ENCODE measurements at places on chromosomes 1 and 21.
A peak's percentile ranks its signal among the peaks of the same experiment; 100 is the strongest.

DNA sequence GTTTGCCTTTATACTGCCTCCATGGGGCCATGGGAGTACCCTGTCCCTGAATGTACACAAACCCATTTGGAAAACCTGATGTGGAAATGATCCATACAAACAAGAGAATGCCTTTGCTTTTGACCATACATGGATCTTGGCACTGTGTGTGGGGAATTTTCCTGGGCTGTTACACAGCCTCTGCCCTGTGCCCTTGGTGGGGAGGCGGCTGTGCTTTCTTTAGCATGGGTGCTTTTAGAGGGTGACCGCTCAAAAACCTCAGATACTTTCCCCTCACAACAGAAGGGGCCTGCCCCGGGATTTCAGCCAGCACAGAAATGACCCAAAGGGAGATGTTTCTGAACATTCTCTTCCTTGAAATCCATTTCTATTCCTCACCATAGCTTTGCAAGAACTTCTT lies 194.8 kb downstream of the LMO4 start:
- H3K27me3 ChIP-seq: no peaks in the 10 kb centered on the region
- no peaks in the 10 kb centered on the region for H3K36me3 ChIP-seq
- no peak overlapping the region for H3K27ac ChIP-seq
- no peak overlapping the region for H3K4me3 ChIP-seq
- DNase-seq: no peak

- DNase-seq: no peak
- no peaks in the 10 kb centered on the region for H3K4me1 ChIP-seq
- no peaks in the 10 kb centered on the region for H3K27me3 ChIP-seq
- H3K4me3 ChIP-seq: peak overlapping the region; percentile 85
Measured at GRCh38 chr1:3858231-3858981, 1.1 kb downstream of the DFFB start.

DNA sequence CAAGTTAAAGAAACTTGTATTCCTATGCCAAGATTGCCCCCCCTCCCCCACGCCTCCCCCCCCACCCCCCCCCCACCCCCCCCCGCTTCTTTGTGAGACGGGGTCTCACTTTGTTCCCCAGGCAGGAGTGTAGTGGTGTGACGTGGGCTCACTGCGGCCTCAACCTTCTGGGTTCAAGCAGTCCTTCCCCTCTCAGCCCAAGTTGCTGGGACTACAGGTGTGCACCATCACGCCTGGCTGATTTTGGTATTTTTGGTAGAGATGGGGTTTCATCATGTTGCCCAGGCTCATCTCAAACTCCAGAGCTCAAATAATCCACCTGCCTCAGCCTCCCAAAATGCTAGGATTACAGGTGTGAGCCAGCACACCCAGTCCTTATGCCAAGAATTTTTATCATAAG lies 136.6 kb downstream of the POU2F1 start:
- H3K4me3 ChIP-seq: no peak overlapping the region
- H3K27ac ChIP-seq: no peak overlapping the region
- H3K36me3 ChIP-seq: no peaks in the 10 kb centered on the region

DNA sequence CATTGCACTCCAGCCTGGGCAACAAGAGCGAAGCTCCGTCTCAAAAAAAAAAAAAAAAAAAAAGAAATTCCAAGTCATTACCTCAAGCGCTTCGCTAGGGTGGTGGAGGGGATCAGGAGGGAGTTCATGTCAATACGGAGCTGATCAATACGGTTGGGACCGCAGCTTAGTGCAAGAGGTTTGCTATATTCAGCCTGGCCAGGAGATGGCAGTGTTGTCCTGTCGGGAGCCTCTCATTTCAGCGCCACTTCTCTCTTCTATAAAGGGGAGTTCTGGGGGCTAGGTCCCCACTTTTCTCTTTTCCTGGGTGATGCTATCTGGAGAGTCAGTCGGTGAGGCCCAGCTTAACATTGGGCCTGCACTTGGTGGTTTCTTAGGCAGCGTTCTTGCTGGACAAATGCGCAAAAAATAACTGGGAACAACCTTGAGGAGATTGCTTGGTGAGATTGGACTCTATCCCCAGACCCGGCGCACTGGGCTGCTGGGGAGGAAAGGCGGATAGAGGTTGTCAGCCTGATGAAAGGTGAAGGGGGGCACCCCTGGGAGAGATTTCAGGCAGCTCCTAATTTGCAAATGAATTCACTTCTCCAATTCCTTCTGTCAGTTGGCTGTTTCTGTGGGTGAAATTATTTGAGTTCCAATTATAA lies 40.4 kb downstream of the KIAA0040 start:
- no peaks in the 10 kb centered on the region for H3K4me1 ChIP-seq
- no peaks in the 10 kb centered on the region for H3K36me3 ChIP-seq
- no peak overlapping the region for H3K27ac ChIP-seq
- no peak for DNase-seq

- H3K4me3 ChIP-seq: no peak overlapping the region
- no peaks in the 10 kb centered on the region for H3K36me3 ChIP-seq
- H3K4me1 ChIP-seq: no peaks in the 10 kb centered on the region
Measured at GRCh38 chr1:104353580-104353979, 603.9 kb downstream of the AMY1C start.

- H3K36me3 ChIP-seq: peaks cover 19% of the 10 kb centered on the region
- H3K4me1 ChIP-seq: peaks cover 10% of the 10 kb centered on the region
- H3K27me3 ChIP-seq: no peaks in the 10 kb centered on the region
- H3K27ac ChIP-seq: no peak overlapping the region
Measured at GRCh38 chr1:29281571-29281970, 45.2 kb downstream of the PTPRU start.

- H3K27ac ChIP-seq: no peak overlapping the region
- H3K27me3 ChIP-seq: no peaks in the 10 kb centered on the region
- DNase-seq: no peak
Measured at GRCh38 chr1:69121723-69122122, 446.0 kb upstream of the LRRC7 start.

DNA sequence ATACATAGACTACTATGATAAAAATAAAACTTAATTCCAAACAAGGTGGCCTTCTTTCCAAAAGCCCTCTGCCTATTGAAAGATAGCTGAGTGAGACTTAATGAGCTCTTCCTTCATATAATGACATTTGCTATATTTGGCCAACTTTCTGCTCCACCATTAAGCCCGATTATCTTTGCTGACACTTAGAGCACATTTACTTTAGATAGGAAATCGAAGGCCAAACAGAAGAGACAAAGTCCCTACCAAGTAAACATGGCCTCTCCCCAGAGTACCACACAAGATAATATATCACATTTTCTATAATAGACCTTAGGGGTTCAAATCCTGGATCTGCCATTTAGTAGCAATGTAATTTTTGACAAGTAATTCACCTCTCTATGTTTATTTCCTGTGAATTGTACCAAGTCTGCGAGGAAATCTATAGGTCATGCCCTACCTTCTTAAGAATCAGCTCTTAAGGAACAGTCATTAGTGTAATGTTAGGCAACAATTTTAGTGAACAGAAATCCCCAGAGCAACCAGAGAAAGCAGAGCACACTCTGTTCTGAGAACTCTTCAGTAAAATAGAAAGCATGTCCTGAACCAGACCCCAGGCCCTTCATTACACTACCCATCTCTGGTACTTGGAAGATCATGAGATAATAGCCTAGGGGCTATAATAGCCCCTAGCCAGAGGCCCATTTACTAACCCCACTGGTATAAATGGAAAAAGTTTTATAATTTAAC lies 17.3 kb upstream of the COA6 start:
- H3K36me3 ChIP-seq: no peaks in the 10 kb centered on the region
- no peaks in the 10 kb centered on the region for H3K27me3 ChIP-seq
- no peaks in the 10 kb centered on the region for H3K4me1 ChIP-seq
- peak overlapping the region; percentile 39 for H3K27ac ChIP-seq

DNA sequence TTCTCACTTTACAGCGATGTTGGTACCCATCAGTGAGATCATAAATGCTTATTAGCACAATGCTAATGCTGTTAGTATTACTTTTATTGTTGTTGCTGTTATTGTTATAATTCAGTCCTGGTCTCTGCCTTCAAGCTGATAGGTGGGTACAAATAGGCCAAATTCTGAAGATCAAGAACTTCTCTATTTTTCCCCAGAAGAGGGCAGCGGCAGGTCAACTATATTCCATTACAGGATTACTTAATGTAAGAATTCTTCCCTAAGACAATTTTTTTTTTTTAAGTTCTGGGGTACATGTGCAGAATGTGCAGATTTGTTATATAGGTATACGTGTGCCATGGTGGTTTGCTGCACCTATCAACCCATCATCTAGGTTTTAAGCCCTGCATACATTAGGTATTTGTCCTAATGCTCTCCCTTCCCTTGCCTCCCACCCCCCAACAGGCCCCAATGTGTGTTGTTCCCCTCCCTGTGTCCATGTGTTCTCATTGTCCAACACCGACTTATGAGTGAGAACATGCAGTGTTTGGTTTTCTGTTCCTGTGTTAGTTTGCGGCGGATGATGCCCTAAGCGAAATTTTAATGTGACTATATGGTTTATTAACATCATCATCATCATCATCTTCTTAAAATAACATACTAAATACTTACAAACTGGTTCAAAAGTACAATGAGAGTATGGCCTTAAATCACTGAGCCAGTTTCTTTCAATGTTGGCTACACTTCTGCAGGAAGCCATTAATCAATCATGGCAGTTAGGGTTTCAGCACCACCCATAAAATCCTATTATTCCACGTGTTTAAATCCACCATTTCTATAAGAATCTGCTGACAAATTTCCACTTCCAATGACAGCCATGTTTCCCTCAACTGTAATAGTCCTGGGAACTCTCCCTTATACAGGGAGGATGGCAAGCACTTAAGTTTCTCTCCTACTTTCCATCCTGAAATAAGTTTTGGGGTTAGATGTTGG lies 19.2 kb downstream of the SLC19A2 start:
- no peaks in the 10 kb centered on the region for H3K27me3 ChIP-seq
- 0 out of 2 replicates have a peak, but pooled peaks cover 3% of the 10 kb centered on the region for H3K36me3 ChIP-seq
- no peak for DNase-seq
- H3K4me3 ChIP-seq: no peak overlapping the region

DNA sequence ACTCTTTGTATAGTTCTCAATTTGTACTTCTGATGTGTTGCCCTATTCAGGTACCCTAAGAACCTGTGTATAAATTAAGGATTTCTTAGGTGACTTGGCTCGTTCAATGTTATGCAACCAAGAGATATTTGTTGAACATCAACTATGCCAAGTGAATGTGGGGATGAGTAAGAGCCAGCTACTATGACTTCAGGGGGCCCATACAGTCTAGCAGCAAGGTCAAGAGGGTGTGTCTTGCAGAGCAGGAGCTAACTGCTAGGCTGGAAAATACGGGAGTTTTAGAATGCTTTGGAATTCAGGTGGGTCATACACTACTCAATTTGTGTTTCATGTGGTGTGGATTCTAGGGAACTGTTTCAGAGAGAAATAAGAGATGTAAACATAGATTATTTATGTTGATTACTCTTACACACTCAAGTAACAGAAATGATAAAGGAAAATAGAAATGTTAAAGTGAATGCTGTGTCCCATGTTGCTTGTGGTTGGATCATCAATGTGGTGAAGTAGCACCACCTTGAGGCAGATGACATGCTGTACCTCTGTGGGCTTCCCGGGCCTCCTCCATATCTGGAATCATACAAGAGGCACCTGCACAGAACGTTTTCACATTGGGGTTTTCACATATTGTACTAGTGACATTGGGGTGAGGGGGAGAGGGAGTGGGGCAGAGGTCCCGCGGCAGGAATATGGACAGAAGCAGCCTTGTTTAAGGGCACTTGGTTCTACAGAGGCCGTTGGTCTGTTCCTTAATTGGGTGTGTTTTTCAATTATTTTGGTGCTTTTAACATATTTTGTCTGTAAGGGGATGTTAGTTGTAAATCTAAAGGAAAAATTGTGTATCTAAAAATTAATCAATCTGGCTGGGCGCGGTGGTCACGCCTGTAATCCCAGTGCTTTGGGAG lies 12.4 kb downstream of the ARPC5 start:
- H3K27me3 ChIP-seq: no peaks in the 10 kb centered on the region
- H3K4me3 ChIP-seq: no peak overlapping the region
- peaks cover 24% of the 10 kb centered on the region for H3K4me1 ChIP-seq
- H3K36me3 ChIP-seq: peaks cover 34% of the 10 kb centered on the region
- no peak for DNase-seq

GRCh38 chr1:84960371-84960770 lies 36.5 kb downstream of the MCOLN2 start:
- H3K36me3 ChIP-seq: no peaks in the 10 kb centered on the region
- DNase-seq: no peak
- no peaks in the 10 kb centered on the region for H3K27me3 ChIP-seq

- no peak overlapping the region for H3K27ac ChIP-seq
- H3K4me3 ChIP-seq: no peak overlapping the region
- no peaks in the 10 kb centered on the region for H3K27me3 ChIP-seq
- H3K36me3 ChIP-seq: no peaks in the 10 kb centered on the region
Measured at GRCh38 chr21:44522753-44523204, 17.2 kb downstream of the KRTAP10-1 start.

DNA sequence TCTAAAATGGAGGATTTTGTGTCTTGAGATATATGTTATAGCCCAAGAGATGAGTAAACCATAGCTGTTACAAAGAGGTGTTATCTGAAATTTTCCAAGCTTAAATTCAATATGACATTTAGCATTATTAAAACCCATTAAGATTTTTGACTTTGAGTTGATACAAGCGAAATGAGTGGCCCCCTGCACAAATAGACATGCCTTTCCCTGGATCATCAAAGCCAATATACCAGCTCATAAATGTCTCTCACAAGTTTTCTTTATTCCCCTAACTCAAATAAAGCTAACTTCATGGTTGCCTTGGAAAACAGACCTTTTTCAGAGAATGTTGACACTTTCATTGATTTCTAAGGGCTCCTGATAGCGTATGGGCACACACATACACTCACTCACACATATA lies 55.5 kb upstream of the TIAM1 start:
- no peaks in the 10 kb centered on the region for H3K27me3 ChIP-seq
- DNase-seq: no peak
- no peak overlapping the region for H3K27ac ChIP-seq
- H3K4me1 ChIP-seq: no peaks in the 10 kb centered on the region

GRCh38 chr1:235986869-235987268 lies 78.0 kb downstream of the NID1 start:
- H3K36me3 ChIP-seq: peaks cover 4% of the 10 kb centered on the region
- no peak overlapping the region for H3K27ac ChIP-seq
- DNase-seq: no peak
- H3K27me3 ChIP-seq: no peaks in the 10 kb centered on the region
